Hepatocyte (in vitro differentiated cells): ENCODE measurements at places on chromosomes 7 and 10.
A peak's percentile ranks its signal among the peaks of the same experiment; 100 is the strongest.

- no peak overlapping the region for H3K27ac ChIP-seq
- no peaks in the 10 kb centered on the region for H3K36me3 ChIP-seq
- no peaks in the 10 kb centered on the region for H3K4me1 ChIP-seq
- H3K27me3 ChIP-seq, result no peaks in the 10 kb centered on the region
- DNase-seq, result no peak
Observed at GRCh38 chr7:95927756-95928155, 155.4 kb downstream of the DYNC1I1 start.

DNA sequence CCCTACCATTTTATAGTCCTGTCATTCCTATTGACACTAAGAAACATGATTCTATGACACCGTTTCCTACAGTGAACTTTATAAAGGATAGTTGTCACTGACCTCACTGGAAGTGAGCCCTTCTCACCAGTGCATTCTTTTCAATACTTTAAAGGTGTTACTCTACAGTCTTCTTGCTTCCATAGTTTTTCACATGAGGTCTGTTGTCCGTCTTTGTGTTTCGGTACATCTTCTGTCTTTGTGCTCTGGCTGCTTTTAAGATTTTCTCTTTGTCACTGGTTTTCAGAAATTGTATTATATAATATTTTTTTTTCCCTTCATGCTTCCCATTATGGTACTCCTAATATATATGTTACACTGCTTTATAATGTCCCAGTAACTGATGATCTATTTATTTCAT is 174.2 kb downstream of the KIF20B start:
- H3K27me3 ChIP-seq, result no peaks in the 10 kb centered on the region
- DNase-seq, result no peak
- no peak overlapping the region for H3K4me3 ChIP-seq
- no peaks in the 10 kb centered on the region for H3K36me3 ChIP-seq
- H3K4me1 ChIP-seq, result no peaks in the 10 kb centered on the region
- no peak overlapping the region for H3K27ac ChIP-seq

DNA sequence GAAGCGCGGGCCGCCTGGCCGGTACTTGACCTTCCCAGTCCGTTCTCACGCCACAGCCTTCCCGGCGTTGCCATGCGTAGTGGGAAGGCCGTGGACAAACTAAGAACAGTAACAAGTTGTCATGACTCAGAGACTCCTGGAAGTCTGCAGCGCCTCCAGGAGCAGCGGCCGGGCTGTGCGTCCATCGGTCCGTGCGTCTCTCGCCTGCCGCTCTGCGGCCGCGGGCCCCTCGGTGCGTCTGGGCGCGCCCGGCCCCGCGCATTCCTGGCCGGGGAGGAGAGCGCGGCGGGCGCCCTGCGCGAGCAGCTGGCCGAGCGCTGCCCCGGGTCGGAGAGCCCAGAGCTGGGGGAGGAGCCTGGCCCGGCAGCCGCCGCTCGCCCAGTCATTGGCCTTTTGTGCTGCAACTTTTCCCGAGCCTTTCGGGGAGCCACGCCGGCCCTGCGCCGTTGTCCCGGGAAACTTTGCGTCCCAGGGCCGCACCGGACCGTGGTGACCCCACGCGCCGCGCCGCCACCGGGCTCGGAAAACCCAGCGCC is 123.7 kb downstream of the TACC2 start:
- H3K4me1 ChIP-seq, result peaks cover 17% of the 10 kb centered on the region
- H3K36me3 ChIP-seq, result no peaks in the 10 kb centered on the region
- peak; percentile 96 for DNase-seq
- H3K4me3 ChIP-seq, result peak overlapping the region; percentile 79

DNA sequence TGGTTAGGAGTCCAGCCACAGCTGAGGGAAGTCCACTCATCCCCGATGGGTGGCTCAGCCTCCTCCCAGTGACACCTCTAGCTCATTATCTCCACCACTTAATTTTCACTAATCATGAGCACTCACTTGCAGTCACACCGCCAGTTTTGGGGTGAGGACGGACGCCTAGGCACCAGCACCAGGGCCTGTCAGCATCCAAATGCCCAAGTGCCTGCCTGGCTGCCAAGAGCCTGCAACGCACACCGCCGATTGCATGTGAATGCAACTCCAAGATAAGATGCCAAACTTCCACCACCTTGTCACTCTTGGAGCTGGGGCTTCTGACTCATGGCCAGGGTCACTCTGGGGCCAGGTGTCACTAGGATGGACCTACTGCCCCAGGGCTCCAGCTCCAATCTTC is 24.4 kb upstream of the SMARCD3 start:
- H3K27me3 ChIP-seq, result no peaks in the 10 kb centered on the region
- no peak for DNase-seq
- no peak overlapping the region for H3K27ac ChIP-seq
- H3K4me3 ChIP-seq, result no peak overlapping the region
- H3K4me1 ChIP-seq, result no peaks in the 10 kb centered on the region
- no peaks in the 10 kb centered on the region for H3K36me3 ChIP-seq
